AG09309 (cell line): ENCODE measurements at places on chromosomes 3 and 15.

GRCh38 chr15:45083223-45083622, 30.7 kb downstream of the DUOX2 start:
- DNase-seq, result no peak

- DNase-seq, result peak; percentile 74
Observed at GRCh38 chr15:70196372-70197316, 98.9 kb upstream of the TLE3 start.

DNA sequence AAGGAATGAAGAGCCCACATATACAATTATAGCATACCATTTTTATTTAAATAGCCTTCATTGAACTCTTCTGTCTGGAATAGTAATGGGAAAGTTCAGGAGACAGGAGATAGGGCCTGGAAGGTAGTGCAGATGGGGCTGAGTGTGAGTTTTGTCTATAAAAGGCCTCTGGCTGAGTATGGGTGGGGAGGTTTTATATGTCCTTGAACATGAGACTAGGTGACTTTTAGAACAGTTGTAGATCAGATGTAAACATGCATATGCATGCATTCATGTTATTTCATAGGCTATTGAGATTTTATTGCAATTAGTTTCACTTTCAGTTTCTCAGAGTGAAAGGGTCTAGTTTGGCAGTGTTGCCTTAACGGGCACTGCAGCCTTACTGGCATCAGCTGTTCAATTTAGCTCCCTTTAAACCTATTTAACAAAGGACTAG, 27.1 kb downstream of the CGGBP1 start:
- no peak for DNase-seq

DNA sequence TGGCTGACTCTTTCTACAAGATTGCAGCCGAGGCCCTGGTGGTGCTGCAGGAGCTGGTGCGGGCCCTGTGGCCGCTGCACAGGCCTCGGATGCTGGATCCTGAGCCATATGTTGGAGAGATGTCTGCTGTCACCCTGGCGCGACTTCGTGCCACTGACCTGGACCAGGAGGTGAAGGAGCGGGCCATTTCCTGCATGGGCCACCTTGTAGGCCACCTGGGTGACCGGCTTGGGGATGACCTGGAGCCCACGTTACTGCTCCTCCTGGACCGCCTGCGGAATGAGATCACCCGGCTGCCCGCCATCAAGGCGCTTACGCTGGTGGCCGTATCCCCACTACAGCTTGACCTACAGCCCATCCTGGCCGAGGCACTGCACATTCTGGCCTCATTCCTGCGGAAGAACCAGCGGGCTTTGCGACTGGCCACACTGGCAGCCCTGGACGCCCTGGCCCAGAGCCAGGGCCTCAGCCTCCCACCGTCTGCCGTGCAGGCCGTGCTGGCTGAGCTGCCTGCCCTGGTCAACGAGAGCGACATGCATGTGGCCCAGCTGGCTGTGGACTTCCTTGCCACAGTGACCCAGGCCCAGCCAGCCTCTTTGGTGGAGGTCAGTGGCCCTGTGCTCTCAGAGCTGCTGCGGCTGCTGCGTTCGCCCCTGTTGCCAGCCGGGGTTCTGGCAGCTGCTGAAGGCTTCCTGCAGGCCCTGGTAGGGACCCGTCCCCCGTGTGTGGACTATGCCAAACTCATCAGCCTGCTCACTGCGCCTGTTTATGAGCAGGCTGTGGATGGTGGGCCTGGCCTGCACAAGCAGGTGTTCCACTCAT, 20.3 kb downstream of the CAND2 start:
- no peak for DNase-seq

DNA sequence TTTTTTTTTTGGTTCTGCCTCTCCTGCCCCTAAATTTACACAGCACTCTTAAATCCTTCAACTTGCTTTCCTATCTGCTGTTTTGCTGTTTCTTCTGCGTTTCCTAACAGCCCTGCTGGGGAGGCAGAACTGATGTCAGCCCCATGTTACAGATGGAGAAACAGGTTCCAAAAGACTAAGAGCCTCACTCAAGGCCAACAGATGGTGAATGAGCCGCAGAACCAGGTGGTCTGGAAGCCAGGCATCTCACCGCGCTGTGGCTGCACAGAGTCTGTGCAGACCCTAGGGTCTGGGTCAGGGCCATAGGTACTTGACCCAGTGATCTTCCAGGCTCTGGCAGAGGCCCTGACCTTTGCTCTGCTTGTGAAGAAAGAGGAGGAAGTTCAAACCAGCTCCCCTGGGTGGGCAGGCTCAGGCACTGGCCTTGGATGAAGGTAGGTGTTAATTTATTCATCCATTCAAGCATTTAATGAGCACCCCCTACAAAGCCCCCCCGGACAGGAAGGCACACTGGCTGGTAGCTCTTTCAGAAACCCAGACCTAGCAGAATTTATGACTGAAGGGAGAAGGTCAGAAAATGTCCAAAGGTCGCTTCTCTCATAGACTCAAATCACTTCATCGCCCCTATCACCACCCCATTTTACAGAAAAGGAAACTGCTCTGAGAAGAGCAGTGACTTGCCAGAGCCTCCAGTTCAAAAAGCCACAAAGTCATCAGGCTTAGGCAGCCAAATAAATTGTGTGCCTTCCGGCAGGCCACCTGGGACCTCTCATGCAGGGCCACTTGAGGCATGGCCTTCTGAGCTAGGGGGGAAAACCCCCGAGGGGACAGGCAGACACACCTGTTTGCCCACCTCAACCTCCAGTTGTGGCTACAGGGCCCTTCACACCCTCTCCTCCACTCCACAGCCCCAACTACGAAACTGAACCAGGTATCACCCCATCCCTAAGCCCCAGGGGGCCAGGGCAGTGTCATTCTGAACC, 2.7 kb downstream of the CHDH start:
- no peak for DNase-seq

DNA sequence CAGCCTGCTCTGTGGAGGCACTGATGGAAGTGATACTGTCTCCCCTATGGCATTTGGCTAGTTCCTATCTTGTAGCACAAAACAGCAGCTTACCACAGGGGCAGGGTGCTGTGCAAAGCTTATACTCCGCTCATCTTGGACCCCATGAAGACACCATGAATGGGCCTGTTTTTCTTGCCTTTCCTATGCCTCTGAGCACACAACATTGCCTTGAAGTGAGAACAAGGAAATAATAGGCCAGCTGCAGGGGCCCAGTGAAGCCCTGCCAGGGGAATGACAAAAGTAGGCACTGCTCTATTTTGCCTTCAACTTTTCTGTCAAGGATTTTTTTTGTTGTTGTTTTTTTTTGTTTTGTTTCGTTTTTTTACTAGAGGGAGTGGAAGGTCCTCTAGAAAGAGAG, 110.3 kb downstream of the PDE8A start:
- DNase-seq, result no peak

- no peak for DNase-seq
Observed at GRCh38 chr3:64837126-64837738, 149.4 kb upstream of the ADAMTS9 start.

DNA sequence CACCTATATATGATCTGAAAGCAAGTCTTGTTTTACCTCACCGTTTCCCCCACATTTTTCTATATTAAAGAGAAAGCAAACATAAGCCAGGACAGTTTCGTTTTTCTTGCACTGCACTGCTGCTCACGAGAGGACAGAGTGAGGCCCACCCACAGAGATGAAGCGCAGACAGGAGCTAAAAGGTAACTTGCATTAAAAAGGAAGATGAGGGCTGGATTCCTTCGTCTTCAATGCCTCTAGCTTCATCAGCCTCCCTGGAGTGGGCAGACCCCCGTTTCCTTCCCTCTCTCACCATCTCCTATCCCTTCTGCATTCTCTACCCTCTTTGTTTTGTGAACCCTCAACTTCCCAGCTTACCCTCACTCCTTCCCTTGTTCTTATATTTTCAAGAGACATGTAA, 18.9 kb downstream of the SUMF1 start:
- no peak for DNase-seq

DNA sequence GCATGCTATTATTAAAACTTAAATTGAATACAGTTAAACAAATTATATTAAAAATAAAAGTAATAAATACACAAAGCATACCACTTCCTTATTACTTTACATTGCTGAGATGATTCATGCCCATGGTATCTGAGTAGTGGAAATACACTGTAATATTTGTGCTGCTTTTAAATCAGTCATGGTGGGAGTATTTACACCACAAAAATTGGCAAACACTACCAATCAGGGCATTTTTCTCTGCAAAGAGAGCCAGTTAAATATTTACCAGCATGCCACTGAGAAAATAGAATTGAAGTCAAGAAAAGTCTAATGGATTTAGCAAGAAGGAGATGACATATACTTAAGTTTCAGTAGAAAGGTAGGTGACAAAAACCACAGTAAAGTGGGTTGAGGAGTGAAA, 19.6 kb downstream of the PPARG start:
- DNase-seq, result peak; percentile 48

DNA sequence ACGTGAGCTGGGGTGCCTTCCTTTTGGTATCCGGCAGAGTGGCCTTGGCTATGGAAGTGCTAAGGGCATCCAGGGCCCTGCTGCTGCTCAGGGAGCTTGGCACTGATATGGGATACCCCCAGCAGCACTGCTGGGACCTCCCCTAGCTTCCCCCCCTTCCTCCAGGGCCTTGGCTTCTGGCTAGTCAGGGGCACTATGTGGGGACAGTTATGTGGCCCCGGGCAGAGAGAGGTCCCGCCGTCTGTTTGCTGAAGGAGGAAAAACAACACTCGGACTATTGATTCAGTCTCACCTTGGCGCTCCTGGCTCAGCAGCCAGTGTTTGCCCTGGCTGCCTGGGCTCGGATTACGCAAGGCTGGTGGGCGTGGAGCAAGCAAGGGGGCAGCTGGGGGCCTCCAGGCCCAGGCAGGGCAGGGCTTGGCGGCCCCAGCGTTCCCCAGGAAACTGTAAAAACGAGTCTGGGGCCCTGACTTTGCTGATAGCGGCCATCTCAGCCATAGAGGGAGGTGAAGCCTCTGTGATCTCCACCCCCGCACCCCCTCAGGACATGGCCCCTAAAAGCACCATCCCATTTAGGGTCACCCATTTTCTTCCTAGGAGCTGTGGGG, 5.7 kb downstream of the FURIN start:
- DNase-seq, result no peak

- DNase-seq, result peak; percentile 64
Observed at GRCh38 chr3:194141415-194142155, 5.6 kb downstream of the HES1 start.

DNA sequence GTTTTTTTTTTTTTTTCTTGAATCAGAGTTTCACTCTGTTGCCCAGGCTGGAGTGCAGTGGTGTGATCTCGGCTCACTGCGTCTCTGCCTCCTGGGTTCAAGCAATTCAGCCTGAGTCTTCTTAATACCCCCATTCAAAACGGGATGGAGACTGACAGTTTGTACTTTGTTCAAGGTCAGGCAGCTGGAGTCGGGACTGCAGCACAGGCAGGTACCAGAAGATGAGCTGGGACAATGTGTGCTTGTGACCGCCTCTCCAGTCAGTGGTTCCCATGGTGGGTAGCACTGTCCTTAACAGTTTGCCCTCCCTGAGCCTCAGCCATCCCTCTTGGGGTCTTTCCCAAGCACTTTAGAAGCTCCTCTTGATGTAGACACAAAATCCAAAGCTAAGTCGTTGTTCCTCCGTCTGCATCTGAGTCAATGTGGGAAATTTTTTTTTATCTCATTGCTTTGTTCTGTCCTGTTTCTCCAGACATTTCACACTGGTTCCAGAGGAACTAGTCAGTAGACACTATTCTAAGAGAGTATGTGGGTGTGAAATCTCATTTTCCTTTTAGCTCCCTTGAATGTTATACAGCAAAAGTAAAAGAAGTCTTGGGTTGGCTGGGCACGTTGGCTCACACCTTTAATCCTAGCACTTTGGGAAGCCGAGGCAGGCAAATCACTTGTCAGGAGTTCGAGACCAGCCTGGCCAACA, 5.3 kb upstream of the TTLL13 start:
- no peak for DNase-seq

GRCh38 chr3:102106416-102107097, 257.2 kb downstream of the NFKBIZ start:
- no peak for DNase-seq

DNA sequence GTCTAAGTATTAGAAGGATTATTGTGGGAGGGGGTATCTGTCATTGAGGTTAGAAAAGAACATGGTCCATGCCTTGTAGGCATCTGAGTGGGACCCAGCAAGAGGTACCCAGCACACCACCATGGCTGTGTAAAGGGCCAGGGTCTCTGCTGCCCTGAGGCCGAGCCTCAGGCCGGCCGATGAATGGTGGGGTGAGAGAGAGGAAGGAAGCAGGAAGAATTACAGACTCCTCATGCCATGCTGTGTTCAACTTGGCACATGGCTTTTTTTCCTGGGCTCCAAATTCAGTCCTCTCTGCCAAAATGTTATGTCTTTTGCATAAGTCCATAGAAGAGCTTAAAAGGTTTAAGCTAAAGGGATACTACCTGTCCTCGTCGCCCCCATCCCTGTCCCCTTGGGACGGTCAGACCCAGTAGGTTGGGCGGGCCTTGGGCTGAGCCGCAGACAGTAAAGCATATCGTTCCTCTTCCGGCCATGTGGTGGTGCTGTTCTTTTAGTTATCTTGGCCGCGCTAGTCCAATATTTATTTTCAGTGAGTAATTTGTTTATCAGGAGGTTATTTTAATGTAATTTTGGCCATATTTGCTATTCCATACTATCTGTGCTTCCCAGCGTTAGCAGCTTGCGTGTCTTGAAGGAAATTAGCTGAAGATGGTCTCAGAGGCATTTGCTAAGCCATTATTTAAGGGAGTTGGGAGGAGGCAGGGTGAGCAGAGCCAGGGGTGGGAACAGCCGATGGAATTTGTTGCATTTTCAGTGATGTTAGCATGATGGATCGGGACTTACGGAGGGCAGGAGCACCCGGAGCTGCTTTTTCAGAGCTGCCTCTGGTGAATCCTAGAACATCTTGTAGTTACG, 152.4 kb downstream of the AGBL1 start:
- DNase-seq, result no peak

GRCh38 chr15:80260551-80260950, 8.5 kb upstream of the CTXND1 start:
- no peak for DNase-seq

GRCh38 chr3:18424213-18424728, 868 bp downstream of the SATB1 start:
- DNase-seq, result no peak

- no peak for DNase-seq
Observed at GRCh38 chr15:51641490-51642130, 19.0 kb upstream of the DMXL2 start.

- DNase-seq, result no peak
Observed at GRCh38 chr3:35777065-35777464, 137.7 kb downstream of the ARPP21 start.

- no peak for DNase-seq
Observed at GRCh38 chr3:134485075-134485717, 589 bp downstream of the ANAPC13 start.

- no peak for DNase-seq
Observed at GRCh38 chr15:62637574-62637897, 405.0 kb upstream of the TPM1 start.
